ENCODE measurements at places on chromosomes 5 and 9.
A peak's percentile ranks its signal among the peaks of the same experiment; 100 is the strongest.

DNA sequence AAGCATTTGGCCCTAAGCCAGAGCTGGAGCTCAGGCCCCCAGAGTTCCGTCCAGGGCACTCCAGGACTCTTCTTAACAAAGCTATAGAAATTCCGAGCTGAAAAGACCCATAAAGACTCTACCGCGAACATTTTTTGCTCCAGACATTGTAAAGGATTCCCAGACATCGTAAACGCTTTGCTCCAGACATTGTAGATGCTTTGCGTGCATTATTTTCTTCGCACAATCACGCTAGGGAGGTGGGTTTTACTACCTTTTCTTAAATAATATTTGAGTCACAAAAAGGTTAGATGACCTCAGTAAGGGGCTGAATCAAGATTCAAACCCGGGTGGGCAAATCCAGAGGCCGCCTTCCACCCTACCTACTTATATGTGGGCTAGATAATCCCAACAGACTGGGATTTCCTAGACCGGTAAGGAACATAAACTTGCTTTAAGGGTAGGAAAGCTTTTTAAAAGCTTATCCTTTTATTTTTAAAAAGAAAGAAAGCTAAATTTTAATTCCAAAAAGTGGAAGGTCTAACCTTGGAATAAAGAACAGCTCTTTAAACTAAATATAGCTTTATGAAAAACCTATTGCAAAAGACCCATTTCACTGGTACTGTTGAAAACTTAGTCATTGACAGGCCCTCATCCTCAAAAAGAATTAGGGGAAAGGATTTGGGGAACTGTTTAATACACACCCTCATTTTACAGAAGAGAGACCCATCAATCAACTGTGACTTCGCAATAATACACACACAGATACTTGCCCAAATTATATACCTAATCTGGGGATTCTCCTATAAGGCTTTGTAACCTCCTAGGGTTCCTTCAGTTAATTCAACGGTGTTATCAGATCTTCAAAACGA, 822 bp upstream of the TNIP1 start:
- no peak for DNase-seq

- peak; percentile 90 for DNase-seq
Measured at GRCh38 chr5:125083981-125084380, 337.5 kb upstream of the ZNF608 start.

DNA sequence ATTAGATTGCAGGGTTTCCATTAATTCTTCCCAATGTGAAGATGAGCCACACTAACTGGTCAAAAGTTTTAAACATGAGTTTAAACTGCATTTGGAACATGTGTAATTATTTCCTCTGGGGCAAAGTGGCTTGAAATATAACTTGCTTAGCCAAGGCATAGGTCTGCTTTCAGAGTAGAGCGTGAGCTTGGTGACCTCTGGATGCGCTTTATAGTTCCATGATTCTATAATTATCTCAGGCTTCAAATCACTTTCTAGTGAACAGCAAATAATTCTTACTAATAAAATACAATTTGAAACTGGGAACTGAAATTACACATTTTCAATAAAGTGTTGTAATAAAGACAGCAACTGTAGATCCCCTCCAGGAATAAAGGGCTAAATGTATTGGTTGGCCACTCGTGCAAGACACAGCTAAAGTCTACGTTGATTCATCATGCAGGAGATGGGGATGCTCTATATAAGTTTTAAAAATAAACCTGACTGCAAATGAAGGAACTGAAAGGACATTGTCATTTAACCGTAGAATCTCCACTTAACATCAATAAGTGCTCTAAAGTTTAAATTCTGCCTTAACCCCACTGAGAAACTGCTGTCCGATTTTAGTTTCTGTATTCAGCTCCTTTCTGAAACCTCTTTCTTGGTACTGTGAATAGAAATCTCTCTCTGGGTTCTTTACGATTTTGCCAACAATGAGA, 460.0 kb downstream of the PSAT1 start:
- no peak for DNase-seq

GRCh38 chr9:38408719-38409118, 15.5 kb downstream of the IGFBPL1 start:
- no peak for DNase-seq

GRCh38 chr5:88741964-88742363, 141.0 kb downstream of the MEF2C start:
- no peak for DNase-seq

GRCh38 chr5:147508711-147509040, 1.2 kb downstream of the DPYSL3 start:
- no peak for DNase-seq

DNA sequence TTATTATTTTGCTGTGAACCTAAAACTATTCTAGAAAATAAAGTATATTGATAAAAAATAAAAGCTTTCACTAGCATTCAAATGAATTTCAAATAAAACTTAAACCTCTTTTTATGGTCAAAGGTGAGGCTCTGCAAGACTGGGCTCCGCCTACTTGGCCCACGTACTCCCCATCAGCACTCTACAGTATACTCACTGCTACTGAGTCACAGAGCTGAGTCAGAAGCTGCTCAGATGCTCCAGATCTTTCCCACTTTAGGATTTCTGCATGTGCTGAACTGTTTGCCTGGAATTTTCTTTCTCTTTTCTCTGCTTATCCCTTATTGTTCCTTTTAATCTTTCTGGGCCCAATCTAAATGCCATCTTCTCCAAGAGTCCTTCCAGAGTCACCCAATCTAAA, 331.9 kb upstream of the CCNG1 start:
- DNase-seq: no peak

DNA sequence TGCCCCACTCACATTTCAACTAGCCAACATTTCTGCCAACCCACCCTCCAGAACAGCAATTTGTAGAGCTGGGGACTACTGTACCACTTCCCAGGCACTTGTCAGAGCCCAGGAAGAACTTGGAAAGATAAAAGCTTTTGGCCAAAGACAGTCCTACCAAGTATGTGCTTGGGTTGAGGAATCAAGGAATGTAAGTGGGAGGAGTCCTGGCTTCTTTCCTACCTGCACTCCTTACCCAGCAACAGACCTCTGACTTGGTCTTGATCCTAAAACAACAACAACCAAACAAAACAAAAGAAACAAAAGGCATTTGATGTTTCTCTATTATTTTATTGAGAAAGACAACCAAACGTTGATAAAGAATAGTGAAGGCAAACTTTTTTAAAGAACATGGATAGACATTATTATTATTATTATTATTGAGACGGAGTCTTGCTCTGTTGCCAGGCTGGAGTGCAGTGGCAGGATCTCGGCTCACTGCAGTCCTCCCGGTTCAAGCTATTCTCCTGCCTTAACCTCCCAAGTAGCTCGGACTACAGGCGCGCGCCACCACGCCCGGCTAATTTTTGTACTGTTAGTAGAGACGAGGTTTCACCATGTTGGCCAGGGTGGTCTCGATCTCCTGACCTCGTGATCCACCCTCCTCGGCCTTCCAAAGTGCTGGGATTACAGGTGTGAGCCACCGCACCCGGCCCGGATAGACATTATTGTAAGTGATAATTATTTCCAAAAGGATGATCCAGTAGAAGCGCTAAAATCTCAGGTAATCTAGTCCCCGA, 33.5 kb downstream of the ANXA2R start:
- DNase-seq: no peak

DNA sequence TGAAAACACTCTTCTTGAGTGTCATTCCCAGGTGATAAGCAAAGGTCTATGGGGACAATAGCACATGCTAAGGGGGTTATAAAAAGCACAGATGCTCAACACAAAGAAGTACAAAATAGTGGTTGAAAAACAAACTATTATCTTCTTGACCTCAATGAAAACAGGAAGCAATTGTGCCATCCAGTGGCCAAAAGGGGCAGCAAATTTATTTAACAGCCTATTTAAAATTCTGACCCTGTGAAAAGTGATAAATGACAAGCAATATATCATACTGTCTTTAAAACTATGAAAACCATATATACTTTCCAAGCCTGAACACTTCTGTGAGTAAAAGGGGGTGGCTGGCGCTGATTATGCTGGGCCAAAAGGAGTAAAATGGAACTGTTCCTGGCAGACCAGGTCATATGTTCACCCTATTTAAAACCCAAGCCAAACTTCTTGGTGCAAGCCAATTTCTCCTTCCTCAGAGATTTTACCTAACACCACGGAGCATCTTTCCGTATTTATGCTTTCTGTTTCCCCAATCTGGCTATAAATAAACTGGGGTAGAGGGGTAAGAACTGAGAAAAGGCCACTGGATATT, 29.7 kb downstream of the TEX10 start:
- DNase-seq: no peak

GRCh38 chr5:141382469-141383294, at the start of gene PCDHGA7:
TSS of gene PCDHGA7 (plus strand) at chr5:141382742. CDS start at chr5:141382900, 158 bp downstream.
- DNase-seq: no peak

Data from HFF-Myc (cell line).